Hindlimb muscle (tissue), 1 donor: ENCODE measurements at places on chromosomes 1 and 21.
A peak's percentile ranks its signal among the peaks of the same experiment; 100 is the strongest.

DNA sequence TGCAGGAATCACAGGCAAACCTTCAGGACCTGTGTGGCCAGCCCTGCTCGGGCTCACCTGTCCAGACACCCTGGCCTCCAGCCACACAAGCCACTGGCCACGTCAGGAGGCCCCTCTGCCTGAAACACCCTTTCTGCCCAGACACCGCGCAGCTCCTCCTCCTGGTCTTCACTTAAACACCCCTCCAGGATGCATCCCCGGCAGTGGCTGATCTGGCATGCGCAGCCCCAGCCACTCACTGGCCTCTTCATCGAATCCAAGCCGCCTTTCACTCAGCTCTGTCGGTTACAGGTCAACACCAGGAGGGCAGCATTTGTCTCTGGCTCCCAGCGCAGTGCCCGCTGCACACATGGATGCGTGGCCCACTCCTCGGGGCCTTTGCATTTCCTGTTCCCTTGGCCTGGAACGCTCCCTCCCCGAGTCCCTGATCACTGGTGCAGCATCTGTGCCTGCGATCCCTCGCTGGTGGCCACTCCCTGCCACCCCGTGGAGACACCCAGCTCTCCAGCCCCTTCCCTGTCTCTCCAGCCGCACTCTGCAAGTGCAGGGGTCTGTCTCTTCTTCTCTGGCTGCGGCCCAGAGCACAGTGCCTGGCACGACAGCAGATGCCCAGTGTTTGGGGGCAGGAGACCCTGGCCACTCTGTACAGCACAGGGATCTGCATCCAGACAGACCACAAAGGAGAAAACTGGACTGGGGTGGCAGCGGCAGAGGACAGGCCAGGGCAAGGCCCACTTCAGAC is 9.4 kb downstream of the TPRG1L start:
- no peak for DNase-seq

GRCh38 chr1:16072616-16073484 is 601 bp downstream of the FAM131C start:
- DNase-seq: no peak

DNA sequence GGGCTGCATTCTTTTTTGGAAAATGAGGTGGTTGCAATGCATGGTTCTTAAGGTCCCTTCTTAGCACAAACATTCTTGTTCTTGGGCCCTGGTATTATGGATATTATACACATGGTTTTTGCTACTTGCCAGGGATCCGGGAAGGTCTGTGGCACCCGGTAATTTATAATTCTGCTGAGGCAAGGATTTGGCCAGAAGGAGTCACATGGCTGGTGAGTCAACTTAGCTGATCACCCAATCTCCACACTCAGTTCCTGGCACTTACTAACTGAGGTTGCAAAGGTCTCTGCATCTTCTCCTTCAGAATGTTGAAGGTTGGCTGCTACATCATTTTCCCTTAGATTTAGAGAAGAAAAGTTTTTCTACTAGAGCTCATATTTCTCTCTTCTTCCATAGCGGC is 112.5 kb downstream of the ROR1 start:
- no peak for DNase-seq

- no peak for DNase-seq
These were observed 26.8 kb downstream of the KIF1B start for GRCh38 chr1:10237157-10237539.

DNA sequence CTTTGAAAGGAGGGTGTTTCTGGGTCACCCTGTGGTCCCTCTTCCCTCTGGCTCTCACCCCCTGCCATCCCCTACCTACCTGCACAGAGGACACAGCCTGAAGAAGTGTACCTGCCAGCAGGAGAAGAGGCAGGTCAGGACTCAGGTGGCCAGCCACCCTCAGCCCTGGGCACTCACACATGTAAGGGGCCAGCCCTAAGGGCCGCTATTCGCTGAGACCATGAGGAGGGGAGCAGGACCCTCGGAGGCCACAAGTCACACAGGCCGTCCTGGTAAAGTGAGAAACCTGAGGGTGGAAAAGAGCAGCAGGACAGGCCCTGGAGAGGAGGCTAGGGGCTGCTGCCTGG is 1.2 kb downstream of the ZNF692 start:
- DNase-seq: no peak

DNA sequence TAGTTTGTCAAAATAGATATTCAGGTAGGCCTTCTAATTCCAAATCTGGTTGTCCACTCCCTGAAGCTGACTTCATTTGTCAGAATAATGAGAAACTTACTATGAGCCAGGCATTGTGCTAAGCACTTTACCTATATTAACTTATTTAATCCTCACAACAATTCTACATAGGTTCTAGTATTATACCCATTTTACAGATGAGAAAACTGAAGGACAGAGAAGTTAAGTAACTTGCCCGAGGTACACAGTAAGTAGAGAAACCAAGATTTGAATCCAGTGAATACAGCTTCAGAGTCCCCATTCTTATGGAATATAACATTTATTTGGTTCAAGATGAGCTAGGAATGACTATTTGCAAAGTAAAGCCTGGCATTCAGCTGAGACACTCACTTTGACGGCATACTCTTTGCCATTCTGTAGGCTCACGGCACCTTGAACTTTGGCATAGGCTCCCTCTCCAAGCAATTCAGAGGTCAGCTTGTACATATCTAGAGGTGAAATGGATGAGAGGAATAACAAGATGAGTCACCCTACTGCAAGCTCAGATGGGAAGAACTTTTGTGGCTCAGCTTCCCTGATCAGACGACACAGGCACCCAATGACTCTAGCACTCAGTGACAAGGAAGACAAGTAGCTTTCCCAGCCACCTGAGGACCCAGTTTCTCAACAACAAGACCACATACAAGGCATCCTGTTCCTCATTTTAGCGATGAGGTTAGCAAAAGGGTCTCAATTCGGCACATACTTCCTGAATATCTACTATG is 23.7 kb downstream of the MKNK1 start:
- no peak for DNase-seq

DNA sequence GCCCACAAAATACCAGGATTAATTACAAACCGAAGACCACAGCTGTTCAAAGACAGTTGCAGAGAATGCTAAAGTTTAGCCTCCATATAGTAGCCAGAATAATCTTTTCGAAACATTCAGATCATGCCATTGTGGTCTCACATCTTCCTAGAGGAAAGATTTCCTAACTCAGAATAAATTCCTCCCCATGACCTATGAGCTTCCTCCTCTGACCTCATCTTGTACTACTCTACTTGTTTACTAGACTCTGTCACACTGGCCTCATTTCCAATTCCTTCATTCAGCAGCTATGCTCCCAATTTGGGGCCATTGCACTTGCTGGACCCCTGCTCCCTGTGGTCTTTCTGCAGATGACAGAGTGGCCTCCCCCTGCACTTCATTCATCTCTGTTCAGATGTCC is 71.8 kb upstream of the LRRC53 start:
- DNase-seq: no peak

DNA sequence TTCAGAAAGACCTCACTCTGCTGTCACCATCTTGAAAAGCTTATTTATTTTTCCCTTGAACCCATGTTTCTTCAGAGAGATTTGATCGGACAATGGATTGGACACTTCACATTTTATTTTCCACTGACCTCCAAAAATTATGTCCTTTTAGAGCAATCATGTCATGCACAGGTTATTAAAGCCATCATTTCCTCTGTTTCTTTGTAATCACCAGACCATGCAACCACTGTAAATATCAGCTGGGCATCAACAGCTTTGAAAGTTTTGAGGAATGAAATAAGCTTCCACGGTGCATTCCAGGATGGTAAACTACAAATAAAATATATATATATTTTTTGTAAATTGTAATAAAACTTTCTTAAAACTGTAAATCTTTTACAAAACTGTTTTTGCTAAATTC is 144.1 kb upstream of the ADAMTS5 start:
- DNase-seq: no peak

DNA sequence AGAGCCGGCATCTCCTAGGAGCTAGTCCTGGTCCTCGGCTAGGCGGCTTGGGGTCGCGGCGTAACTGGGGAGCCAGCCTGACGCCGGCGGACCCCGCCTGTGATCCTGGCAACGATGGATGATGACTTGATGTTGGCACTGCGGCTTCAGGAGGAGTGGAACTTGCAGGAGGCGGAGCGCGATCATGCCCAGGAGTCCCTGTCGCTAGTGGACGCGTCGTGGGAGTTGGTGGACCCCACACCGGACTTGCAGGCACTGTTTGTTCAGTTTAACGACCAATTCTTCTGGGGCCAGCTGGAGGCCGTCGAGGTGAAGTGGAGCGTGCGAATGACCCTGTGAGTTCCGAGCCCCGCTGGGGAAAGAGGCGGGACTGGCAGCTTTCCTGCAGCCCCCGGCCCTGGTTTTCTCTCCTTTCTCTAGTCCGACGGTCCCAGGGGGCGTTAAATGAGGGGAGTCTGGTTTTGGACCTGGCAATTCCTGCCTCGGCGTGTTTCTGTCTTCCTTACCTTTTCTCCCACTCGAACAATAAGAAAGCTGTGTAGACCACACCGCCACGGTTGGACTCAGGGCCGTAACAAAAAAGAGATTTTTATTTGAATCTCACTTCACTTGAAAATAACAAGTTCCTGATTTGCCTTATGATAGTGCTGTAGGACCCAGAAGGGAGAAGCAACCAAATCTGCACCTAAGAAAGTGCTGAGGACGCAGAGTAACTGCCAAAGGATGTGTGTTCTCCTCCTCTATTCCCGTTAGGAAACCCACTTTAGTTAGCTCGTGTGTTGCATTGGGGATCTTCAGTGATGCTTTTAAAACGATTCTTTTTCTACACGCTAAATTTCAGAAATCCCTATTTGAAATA is at the start of gene SPRTN:
Gene SPRTN (plus strand): TSS at position 24 of the 859 bp plus-strand sequence. CDS start 91 bp downstream, at position 115.
- DNase-seq: peak; percentile 20

- no peak for DNase-seq
These were observed 12.7 kb upstream of the DYNLT5 start for GRCh38 chr1:66739401-66740157.

DNA sequence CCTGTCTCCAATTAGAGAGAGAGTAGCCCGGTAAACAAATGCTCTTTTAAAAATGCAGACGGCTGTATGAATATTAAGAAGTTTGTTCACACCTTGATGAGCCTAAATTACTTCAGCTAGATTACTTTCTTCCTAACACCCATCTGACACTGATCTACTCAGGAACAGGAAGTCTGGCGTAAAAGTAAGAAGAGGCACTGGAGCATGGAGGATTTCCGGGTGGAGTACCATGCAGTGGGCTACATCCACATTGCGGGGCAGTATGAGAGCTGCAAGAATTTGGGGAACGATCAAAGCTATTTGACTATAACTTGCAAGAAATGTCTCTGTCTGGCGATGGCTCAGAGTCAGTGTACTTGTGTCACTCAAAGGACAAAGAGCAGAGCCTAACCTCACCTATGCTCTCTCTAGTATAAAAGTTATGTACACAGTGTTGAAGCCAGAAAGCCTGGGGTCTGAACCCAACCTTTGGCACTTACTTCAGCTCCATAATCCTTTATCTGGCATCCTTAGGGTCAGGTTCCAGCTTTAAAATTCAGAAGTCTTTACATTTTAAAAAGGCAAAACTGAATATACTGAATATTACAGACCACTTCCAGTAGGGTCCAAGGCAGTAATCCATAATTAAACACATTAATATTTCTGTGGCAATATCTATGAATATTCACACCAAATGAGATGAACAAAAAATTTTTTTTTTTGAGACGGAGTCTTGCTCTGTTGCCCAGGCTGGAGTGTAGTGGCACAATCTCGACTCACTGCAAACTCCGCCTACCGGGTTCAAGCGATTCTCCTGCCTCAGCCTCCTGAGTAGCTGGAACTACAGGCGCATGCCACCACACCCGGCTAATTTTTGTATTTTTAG is 7.9 kb upstream of the GNPAT start:
- no peak for DNase-seq

DNA sequence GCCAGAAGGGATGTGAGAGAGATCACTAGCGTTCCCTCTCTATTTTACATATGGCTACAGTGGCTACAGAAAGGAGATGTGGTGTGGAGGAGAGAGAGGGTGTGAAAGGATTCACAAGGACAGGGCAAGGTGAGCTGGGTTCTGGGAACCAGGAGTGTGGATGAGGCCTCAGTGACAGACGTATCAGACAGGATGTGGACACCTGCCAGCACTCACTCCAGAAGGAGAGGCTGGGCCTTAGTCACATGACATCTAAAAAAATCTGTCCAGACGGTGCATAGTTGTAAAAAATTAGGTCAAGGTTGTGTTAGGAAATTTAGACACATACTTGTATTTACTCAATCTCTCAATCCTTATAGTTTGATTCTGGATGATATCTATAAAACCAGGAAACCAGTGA is 10.6 kb downstream of the TRIM67 start:
- no peak for DNase-seq

GRCh38 chr1:180257486-180257885 is 27.4 kb downstream of the LHX4 start:
- DNase-seq: no peak

- no peak for DNase-seq
These were observed 1419.4 kb downstream of the KCNT2 start for GRCh38 chr1:195188821-195189220.

DNA sequence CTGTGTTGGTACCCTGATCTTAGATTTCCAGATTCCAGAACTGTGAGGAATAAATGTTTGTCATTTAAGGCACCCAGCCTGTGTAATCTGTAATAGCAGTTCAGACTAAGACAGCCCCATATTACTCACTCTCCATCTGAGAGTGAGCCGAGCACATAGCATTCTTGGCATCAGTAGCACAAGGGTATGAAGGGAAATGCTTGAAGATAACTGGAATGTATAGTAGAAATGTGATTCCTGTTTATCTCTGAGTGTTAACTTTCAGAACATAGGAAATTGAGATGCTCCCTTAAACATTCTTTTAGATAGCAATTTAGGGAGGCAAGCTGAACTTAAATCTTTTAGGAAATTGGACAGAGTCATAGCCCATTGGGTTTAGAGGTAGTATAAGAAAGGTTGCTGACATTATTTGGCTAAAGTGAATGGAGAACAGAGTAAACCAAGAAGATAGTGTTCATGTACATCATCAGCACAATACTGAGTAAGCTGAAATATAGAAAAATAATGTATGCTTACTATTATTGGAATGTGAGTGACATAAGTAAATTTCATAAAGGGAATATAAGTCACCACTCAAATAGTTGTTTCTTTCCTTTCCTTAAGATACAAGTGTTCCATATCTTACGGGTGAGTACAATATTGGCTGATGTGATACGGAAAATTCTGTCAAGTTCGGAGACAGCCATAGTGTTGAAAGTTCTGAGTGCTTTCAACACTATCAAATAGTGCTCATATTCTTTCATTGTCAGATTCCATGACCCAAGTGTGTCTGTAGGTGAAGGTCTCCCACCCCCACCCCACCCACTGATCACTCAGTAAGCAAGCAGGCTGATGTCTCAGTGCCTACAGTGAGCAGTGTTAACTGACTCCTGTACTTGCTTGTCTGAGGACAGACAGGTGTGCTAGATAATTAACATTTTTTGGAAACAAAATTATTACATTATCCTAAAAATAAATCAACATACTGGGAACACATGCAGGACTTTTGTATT is 73.7 kb downstream of the LRRC8D start:
- DNase-seq: no peak

- peak; percentile 68 for DNase-seq
These were observed 85.4 kb downstream of the TBX15 start for GRCh38 chr1:118902711-118903191.
